ENCODE measurements at places on chromosomes 1 and 21.

GRCh38 chr1:214583824-214584554 is 19.0 kb upstream of the CENPF start:
- no peak for DNase-seq

- no peak for DNase-seq
Measured at GRCh38 chr21:41149199-41149598, 18.8 kb upstream of the BACE2 start.

DNA sequence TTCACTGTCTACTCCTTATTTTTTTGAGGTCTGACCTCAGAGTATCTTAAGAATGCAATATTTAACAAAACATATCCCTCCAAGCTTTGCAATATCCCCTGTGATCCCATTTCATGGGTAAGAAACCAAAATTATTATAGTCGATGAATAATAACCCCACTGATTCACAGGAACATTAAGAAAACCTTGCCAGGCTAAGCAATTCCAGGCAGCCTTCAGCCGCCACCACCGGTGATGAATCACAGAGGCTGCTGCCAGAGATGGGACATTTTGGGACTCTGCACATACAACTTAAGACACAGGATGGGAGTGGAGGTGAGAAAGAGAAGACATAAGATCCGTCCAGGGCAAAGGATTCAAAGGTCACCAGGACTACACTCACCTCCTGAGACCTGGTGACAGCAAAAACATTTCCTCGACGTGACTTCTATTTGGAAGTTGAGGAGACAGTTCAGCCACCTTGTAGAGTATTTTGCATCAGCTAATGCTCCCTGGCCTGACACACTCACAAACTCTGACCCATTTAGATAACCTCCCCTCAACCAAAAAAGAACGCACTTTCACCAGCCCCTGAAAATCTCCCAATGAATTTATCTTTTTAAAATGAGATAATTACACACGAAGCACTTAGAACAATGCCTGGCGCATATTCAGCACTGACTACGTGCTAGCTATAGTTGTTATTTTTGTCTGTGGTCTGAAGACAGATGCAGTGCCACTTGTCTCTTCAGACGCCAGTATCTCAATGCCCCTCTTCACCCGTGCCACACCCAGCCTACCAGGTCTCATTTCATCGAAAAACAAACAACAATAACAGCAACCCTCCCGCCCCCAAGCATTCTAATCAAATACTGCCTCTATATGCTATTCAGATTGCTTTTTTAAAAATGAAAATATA is 17.8 kb upstream of the OVAAL start:
- DNase-seq: no peak

DNA sequence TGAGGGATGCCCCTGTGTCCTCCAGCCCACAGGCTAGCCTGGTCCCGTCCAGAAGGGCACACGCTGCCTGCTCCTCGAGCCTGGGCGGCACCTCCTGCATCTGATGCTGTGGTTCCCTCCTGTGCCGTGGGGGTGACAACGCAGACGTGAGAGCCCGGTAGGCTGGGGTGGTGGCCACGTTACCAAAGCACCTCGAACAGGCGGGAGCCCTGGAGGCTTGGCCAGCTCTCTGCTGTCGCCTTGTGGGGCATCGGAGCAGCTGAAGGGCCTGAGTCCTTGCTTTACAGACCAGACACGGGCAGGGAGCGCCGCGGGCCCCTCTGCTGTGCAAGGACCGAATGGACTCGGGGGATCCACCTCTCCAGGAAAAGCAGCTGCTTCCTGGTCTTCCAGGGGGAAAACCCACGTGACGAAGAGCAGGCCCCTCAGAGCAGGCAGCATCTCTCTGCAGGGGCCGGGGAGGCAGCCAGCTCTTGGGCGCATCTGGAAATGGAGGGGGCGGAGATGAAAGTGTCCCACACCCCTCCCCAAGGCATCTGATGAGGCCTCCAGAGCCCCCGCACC is 133.3 kb downstream of the NPHP4 start:
- DNase-seq: no peak

- DNase-seq: no peak
Measured at GRCh38 chr1:186806477-186806876, 22.3 kb upstream of the PLA2G4A start.

DNA sequence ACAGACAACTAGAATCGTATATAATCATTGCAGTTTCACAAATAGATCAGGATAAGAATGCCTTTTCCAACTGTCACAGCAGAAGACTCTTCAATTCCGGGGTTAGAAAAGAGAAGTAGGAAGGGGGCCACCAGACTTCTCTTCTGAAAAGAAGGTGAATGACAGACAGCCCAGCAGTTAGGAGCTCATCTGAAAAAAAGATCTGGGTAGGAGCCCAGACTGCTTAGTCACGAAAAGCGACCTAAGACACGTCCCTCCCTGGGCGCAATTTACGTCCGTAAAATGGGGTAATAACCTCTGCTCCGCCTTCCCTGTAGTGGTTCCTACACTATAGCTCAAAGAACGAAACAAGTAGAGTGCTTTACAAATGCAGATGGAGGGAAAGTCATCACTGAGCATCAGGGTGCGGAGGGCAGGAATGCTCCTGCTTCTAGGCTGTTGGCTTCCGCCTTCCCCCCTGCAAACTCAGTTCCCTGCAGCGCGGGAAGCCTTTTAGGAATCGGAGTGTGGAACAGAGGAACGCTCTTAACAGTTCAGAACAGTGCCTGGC is 582 bp downstream of the ORC1 start:
- peak; percentile 84 for DNase-seq

DNA sequence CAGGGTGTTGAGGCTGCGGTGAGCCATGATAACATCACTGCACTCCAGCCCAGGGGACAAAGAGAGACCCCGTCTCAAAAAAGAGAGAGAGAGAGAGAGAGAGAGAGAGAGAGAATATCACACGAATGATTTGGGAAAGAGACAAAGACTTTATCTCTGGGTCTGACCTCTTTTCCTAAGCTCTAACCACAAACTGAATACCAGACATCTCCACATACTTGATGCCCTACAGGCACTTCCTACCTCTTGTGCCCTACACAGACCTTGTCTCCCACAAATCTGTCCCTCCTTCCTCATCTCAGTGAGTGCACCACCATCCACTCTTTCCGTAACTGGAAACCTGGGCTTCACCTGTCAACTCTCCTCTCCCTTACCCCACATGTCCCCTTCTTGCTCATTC is 27.0 kb upstream of the PTCH2 start:
- DNase-seq: no peak

DNA sequence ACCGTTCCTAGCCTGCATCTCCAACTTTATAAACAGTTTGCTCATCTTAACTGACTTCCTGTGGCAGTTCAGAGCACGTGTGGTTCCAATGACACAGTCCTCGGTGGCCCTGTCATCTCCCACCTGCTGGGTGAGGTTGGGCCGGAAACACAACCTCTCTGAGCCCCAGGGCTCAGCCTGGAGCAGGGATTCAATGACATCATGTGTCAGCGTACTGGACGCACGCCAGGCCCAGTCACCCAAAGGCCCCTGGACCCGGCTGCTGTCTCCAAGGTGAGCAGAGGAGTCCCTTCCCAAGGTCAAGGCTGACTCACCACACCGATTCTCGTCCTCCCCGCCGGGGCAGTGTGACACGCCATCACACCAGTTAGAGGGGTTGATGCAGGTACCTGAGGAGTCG is 19.9 kb downstream of the TMPRSS2 start:
- DNase-seq: no peak

DNA sequence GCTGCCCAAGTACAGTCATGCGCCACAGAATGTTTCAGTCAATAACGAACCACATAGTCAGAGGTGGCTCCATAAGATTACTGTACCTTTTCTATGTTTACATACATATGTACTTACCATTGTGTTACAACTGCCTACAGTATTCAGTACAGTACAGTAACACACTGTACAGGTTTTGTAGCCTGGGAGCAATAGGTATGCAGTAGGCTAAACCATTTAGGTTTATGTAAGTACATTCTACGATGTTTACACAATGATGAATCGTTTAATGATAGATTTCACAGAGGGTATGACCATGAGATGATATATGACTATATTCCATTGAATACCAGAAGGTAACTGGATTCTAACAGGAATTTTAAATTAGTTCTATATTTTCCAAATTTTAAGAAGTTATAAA is 10.5 kb downstream of the YY1AP1 start:
- DNase-seq: no peak

- no peak for DNase-seq
Measured at GRCh38 chr1:22784737-22785136, 74.1 kb downstream of the EPHB2 start.

DNA sequence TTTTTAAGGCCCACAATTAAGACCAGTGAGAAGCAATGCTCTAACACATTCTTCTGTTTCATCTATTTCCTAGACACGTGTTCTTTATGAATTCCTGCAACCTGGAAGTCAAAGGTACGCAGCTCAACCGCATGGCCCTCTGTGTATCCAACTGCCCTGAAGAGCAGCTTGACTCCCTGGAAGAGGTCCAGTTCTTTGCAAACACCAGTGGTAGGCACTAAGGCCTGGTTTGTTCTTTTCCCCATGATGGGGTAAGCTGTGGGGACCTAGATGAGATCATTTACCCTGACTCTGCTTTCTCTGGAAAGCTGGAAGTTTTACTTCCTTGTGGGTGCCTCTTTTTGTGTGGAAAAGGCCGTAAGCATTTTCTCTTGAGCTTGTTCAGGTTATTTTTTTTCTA is 7.3 kb downstream of the SLC44A3 start:
- DNase-seq: no peak

- DNase-seq: peak; percentile 13
Measured at GRCh38 chr1:150221552-150221951, 14.4 kb downstream of the ANP32E start.

DNA sequence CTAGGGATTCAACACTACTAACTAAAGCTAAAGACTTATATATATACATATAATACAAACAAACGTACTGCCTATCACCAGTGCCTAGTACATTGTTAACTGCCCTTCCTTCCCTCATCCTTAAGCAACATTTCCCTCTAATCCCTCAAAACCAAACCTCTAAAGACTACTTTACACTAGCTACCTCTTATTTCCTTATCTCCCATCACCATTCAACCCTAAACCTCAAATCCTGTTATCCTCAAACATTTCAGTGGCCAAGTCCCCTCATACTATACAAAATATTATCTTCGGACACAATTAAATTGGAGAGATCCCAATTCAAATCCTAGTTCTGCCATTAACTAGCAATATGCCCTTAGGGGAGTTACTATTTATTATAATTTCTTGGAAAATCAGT is 3.7 kb downstream of the SCAF4 start:
- no peak for DNase-seq
